ENCODE measurements at places on chromosomes 1 and 21.

GRCh38 chr1:106651028-106651762, 405.3 kb upstream of the PRMT6 start:
- DNase-seq, result no peak

- no peak for DNase-seq
These were observed 366.2 kb downstream of the USH2A start for GRCh38 chr1:216057063-216057462.

GRCh38 chr1:66317248-66317515, 216.8 kb upstream of the SGIP1 start:
- no peak for DNase-seq

- no peak for DNase-seq
These were observed 2.2 kb upstream of the SH3BGRL3 start for GRCh38 chr1:26277719-26278118.

GRCh38 chr1:162922201-162922600, 61.2 kb upstream of the CCDC190 start:
- no peak for DNase-seq

- DNase-seq, result no peak
These were observed 129.4 kb downstream of the FAF1 start for GRCh38 chr1:50830621-50831020.

DNA sequence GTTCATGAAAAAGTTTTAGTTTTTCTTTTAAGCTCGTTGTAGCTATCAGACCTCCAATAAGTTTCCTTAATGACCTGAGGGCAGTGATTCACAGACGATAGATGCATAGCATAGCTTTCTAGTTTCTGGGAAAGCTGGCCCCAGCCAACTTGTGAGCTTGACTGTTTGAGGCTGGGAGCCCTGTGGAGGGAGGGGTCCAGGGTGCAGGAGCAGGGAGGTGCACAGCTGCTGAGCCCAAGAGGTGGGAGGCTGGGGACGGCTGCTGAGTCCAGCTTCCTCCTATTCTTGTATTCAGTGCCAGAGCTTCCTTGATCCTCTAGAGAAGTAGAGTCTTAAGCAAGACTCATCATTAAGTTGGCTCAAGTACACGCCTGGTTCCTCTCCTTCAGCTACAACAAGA, 11.0 kb upstream of the AVPR1B start:
- peak; percentile 27 for DNase-seq

GRCh38 chr1:26861286-26861701, 1.7 kb upstream of the SFN start:
- peak; percentile 13 for DNase-seq

GRCh38 chr1:24155011-24155782, 12.3 kb upstream of the IL22RA1 start:
- DNase-seq, result no peak

DNA sequence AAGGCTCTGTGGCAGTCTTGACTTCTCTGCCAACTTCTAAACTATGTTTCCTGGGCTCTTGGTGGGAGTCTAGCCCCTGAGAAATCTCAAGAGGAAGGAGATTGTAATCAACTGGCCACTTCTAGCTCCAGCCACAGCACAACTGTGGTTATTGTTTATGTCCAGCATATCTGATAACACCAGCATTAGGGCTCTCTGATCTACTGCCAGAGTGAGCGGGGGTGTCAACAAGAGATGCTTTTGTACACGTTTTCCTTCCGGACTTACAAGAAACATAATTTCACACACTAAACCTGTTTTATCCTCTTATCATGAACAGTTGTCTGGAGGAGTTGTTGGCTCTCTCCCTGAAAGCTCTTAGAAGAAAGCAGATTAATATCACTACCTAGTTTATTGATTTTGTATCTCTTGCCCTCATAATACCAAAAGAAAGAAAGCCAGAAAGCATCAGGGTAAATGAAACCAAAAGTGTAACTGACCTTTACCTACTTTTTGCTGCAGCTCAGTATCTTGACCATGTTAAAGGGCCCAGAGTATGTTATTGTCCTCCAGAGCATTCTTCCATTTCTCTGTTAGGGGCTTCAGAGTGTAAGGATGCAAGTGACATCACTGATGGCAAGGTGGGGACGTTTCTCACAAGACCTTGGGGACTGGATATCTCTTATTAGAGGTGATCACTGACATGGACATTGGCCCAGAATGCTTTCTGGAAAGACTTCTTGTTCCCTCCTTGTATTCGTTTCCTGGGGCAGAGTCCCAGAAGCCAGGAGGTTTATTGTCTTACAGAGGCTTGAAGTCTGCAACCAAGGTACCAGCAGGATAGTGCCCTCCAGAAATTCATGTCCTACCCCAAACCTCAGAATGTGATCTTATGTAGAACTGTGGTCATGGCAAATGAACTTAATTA, 9.6 kb upstream of the SH2D1B start:
- DNase-seq, result no peak

DNA sequence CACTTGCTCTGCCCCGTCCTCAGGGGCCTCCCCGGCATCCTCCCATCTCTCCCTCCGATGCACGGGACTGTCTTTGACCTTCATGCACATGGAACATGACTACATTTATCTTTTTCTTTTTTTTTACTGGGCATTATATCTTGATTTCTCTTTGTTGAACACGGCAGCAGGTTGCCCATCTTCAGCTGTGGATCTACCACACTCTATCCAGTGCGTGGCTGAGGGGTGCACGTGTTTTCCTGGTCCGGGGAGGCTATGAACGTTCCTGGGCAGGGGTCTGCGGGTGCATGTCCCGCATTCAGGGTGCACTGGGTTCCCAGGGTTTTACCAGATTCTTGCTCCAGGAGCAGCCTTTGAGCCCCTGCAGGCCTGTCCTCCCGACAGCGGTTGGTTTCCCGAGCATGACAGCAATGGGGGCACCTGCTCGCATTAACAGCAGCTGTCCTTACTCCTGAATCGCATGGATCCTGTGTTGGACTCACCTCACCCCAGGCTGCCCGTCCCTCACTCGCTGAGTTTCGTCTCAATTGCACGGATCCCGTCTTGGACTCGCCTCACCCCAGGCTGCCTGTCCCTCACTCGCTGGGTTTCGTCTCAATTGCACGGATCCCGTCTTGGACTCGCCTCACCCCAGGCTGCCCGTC, 7.4 kb downstream of the POFUT2 start:
- no peak for DNase-seq

DNA sequence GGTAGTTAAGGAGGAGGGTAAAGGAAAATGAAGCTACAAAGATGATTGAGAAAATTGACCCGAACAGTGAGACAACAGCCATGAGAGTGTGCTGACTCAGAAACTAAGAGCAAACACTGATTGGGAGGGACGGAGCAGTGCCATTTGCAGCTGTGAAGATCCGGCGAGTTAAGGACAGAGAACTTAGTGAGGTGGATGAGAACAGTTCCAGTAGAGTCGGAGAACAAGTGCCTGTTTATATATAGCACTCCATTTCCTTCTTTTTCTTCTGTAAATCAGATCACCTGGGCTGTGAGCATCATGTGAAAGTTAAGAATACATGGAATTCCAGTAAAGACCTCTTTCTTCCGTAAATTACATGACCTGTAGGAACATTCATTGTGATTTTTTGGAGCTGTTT, 145.7 kb downstream of the KCNK2 start:
- DNase-seq, result no peak

DNA sequence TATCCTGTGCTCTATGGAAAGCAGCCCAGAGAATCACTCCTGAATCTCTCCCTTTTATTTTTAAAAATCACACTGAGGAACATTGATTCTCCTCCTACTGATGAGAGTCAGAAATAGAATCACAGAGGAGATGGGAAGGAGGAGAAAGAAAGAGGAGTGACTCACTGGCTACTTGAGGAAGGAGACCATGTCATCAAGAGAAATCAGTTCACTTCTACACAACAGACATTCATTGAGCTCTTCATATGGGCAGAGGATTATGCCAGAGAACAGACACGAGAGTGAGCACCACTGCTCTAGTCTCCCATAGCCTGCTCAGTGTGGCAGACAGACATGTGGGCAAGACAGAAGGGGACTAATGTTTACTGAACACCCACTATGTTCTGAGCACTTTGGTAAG, 44.2 kb downstream of the RAB3B start:
- DNase-seq, result no peak

DNA sequence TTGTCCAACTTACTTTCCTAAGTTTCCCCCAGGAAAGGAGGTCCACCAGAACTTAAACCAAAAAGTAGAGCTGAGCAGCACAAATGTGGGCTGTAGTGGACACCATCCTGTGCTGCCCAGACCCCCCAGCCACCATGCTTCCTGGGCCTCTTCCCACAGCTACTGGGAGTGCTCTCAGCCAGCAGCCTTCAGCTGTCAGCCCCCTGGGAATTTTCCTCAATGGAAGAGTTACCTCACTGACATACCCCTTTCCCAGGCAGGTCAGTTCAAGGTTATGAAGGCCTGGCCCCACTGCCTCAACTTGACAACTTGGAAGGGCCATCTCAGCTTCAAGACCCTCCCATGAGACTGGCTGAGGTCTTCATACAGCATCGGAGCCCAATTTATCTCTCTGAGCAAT, 47.7 kb downstream of the CDCP2 start:
- no peak for DNase-seq

- no peak for DNase-seq
These were observed 155.6 kb upstream of the ZNF648 start for GRCh38 chr1:182217071-182217470.

- no peak for DNase-seq
These were observed 81.0 kb upstream of the ETV3 start for GRCh38 chr1:157219182-157219581.

GRCh38 chr1:118333601-118334210, 148.7 kb upstream of the SPAG17 start:
- no peak for DNase-seq

- DNase-seq, result no peak
These were observed 61.3 kb downstream of the ALPL start for GRCh38 chr1:21570528-21570875.

GRCh38 chr21:41098481-41099042, 69.4 kb upstream of the BACE2 start:
- DNase-seq, result no peak

- DNase-seq, result no peak
These were observed 59.9 kb downstream of the C1orf198 start for GRCh38 chr1:230808281-230808872.

DNA sequence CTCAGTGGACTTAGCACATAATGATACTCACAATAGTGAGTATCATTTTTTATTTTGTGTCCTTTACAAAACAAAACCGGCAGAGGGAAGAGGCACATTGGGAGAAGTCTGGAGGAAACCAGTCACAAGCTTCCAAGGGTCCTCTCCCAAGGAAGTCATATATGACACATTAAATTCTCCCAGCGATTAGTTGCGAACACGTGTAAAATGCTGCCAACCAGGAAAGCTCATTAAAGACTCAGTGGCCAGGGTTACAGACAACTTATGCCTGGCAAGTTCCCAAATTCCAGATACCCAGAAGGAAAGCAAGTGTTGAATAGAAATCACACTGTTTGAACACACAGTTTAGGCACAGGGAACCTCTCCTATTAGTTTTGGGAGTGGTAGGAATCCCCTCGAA, 52.5 kb downstream of the TTC13 start:
- no peak for DNase-seq

GRCh38 chr1:112686417-112686816, 12.0 kb downstream of the MOV10 start:
- no peak for DNase-seq

GRCh38 chr1:234617131-234617985, 7.4 kb upstream of the IRF2BP2 start:
- peak; percentile 29 for DNase-seq

GRCh38 chr21:39612233-39613040, at the start of gene B3GALT5:
B3GALT5 (plus strand) TSS chr21:39612940; CDS start chr21:39660560, 47,620 bp downstream.
- no peak for DNase-seq

DNA sequence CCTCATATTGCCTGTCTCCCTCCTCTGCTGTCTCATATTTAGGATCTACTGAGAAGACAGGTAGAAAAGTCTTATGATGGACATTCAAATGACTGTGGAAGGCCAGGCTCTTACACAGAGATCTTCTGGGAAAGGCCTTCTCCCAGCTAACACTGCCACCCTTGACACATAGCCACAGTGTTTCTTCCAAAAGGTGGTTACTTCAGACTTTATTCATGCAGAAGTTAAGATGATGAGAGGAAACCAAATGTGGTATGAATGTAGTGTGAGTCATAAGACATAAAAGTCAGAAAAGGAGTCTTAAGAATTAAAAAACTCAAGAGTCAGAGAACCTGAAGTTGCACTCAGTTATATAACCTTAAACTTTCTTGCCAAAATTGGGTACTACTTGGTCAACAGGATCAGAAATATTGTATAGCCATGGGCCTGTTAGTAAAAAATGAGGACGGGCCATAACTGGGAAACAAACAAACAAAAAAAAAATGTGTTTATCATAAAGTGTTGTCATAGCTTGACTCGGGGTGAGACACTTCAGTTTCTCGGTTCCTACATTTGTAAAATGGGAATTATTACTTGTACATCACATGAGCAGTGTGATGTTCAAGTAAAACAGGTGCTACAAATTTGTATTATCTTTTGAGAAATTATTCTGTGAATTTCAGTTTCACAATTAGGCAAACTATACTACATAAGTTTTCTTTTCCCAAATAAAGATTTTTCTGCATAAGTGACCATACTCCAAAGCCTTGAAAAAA, 1.2 kb upstream of the DENND1B start:
- DNase-seq, result peak; percentile 55

- no peak for DNase-seq
These were observed 35.9 kb upstream of the CTTNBP2NL start for GRCh38 chr1:112359961-112360767.

- no peak for DNase-seq
These were observed 16.2 kb upstream of the GPR157 start for GRCh38 chr1:9145021-9145668.

All from Kasumi-1 (cell line).